GM13977 (cell line): ENCODE measurements at places on chromosomes 16 and 17.
A peak's percentile ranks its signal among the peaks of the same experiment; 100 is the strongest.

DNA sequence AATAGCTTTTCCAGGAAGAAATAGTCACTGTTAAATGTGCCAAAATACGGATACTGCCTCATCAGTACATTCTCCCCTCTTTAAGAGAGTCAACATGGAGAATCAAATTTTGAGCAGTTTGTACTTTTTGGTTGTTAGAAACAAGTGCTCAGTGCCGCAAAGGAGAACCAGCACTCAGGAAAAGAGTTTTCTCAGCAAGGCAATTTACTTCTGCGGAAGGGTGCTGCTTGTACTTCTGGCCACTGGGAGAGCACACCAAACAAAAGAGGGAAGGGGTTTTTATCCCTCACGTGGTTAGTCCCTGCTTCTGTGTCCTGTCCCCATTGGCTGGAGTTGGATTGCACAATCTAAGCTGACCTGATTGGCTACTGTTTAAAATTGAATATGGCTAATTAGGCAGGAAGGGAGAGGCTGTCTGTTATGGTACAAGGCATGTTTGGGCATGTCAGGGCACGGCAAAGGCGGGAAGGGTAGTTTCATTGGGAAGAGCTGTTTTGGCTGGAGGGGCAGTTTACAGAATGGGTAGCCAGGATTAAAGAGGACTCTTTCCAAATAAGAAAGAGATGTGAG is 499.3 kb downstream of the CDH13 start:
- no peak for DNase-seq

DNA sequence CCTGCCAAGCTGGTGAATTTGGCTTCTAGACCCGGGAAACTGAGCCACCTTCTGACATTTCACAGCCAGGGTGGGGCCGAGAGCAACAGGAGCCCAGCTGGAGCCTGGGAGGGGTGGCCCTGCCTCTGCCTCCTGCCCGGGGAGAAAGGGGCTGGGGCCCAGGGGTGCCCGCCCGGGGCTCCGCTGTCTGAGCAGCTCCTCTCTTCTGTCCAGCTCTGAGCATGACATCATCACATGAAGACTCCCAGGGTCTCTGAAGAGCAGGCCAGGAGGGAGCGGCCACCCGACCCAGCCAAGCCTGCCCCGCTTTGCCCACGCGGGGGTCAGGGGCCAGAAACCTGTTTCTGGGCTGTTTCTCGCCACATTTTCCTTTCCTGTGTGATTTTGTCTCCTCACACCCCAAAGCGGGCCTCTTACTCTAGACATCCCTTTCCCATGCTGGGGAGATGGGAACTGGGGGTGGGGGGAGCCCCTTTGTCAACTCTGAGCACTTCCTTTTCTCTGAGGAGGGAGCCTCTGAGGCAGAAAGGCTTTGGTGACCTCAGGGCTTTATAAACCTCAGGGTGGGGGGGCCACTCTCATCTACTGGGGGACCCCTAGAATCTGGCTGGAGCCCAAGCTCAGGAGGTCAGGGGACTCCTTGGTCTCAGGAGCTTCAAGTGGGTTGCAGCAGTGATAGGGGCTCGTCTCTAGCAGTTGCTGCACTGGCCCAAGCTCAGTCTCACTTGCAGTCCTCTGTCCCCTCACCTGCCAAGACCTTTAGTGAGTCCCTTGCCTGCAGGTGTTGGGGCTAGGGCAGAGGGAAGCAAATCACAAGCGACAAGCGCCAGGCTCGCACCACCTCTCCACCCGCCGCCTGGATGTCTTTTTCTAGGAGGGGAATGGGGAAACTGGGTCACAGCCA is 7.6 kb downstream of the UBALD2 start:
- peak; percentile 80 for DNase-seq

- no peak for DNase-seq
Observed at GRCh38 chr16:80667925-80668324, 127.1 kb downstream of the DYNLRB2 start.

- DNase-seq, result no peak
Observed at GRCh38 chr16:46607529-46607928, 13.7 kb downstream of the SHCBP1 start.

- DNase-seq, result no peak
Observed at GRCh38 chr17:72386619-72387237, 265.9 kb downstream of the SOX9 start.

DNA sequence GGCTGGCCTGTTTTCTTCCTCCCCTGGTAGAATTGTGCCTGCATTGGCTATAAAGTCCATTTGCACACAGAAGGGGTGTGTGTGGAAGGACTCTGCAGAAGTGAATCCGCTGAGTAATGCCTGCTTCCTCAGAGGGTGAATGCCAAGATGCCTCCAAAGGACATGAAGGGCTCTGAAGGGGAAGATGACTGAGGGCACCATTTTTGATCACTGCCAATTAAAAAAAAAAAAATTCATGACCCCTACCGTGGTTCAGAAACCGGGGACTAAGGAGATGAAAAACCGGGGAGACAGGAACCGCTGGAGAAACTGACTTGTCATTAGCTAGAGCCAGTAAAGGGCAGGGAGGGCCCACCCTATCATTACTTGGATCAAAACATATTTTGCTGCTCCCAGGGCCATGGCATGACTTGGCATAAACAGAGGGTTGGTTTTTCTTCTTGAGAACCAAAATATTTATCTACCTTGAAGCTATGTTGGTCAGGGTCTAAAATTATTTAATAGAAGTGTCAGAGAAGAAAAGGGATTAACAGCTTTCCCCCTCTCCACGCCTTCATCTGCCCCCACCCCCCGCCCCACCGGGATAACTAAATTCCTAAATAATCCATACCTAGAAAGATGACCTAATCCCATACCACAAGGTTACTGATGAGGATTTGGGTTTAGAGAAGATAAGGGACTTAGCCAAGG is 3.6 kb upstream of the USP7 start:
- DNase-seq, result no peak

- DNase-seq, result no peak
Observed at GRCh38 chr17:51398687-51399086, 138.3 kb downstream of the UTP18 start.

GRCh38 chr16:5580296-5580695 is 482.7 kb upstream of the EEF2KMT start:
- no peak for DNase-seq

- DNase-seq, result no peak
Observed at GRCh38 chr17:64423881-64424280, 25.0 kb upstream of the MILR1 start.

DNA sequence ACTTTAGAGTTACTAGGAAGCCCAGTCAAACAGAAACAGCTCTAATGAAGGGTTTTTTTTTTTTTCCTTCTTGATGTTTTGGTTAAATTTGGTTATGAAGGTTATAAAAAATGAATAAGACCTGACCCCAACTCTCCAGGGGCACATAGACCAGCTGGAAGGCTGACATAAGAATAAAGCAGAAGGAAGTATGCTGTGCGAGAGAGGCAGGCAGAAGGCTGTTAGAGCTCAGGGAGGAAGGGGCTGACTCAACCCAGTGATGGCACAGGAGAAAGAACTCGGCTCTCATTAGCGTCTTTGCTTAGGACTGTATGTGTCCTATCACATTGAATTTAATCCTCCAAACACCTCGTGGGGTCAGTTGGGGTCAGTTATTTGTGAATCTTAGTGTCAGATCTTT is 474.6 kb downstream of the PMP22 start:
- no peak for DNase-seq

GRCh38 chr16:73232555-73233328 is 184.8 kb upstream of the ZFHX3 start:
- no peak for DNase-seq

- peak; percentile 36 for DNase-seq
Observed at GRCh38 chr17:46978489-46979146, 435 bp downstream of the RPRML start.

DNA sequence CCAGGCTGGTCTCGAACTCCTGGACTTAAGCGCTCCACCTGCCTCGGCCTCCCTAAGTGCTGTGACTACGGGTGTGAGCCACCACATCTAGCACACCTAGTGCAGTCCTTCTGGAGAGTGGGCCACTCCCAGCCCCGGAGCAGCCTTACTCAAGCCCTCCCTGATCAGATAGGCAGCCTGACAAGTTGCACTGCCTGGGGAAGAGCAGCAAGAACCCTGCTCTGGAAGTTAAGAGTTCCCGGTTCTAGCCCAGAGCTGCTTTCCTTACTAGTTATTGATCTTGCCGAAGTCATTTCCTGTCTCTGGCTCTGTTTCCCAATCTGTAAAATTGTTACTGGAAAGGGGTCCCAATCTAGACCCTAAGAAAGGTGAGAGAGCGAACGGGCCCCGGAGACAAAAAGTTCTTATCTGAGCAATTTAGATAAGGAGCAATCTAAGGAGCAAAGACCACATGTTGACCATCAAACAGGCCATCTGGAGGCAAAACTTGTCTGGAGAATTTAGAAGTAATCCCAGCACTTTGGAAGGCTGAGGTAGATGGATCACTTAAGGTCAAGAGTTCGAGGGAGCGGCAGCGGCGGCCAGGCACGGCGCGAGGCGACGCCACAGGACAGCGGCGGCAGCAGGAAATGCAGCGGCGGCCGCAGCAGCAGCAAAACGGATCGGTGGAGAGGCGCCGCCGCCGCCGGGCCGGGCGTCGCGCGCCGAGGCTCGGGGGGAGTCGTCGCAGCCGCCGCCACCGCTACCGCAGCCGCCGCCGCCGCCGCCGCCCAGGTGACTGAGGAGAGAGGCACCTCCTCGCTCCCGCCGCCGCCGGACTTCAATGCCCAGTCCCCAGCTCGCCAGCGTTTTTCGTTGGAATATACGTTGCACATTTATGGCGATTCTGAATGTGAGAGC is 4.3 kb upstream of the NAGLU start:
- DNase-seq, result peak; percentile 68

DNA sequence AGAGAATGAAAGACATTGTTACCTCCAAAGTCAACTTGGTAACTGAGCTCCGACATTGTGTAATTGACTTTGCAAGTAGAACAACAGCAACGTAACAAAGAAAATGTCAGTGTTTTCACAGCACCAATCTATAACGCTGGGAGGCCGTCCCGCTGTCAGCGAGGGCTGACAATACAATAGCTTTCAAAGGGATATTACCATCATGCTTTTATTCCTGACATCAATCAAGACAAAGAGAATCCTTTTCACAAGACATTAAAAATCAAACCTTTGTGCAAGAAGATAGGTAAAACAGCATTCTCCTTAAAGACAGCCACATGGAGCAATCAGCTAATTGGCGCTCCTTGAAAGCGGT is 6.2 kb downstream of the ZNF423 start:
- no peak for DNase-seq

DNA sequence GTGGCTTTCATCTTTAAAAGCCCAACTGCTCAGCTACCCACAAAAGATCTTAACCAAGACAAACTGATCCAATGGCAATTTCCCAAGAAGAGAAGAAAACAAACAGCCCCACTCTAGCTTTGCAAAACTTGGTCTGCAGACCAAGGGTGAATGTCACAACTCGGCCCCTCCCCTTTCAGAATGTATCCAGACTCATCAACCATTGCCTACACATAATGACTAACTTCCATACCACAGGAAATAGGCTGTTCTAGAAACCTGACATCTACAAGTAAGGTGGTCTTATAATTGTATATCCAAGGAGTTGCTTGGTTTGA is 16.0 kb downstream of the DCUN1D3 start:
- DNase-seq, result no peak

DNA sequence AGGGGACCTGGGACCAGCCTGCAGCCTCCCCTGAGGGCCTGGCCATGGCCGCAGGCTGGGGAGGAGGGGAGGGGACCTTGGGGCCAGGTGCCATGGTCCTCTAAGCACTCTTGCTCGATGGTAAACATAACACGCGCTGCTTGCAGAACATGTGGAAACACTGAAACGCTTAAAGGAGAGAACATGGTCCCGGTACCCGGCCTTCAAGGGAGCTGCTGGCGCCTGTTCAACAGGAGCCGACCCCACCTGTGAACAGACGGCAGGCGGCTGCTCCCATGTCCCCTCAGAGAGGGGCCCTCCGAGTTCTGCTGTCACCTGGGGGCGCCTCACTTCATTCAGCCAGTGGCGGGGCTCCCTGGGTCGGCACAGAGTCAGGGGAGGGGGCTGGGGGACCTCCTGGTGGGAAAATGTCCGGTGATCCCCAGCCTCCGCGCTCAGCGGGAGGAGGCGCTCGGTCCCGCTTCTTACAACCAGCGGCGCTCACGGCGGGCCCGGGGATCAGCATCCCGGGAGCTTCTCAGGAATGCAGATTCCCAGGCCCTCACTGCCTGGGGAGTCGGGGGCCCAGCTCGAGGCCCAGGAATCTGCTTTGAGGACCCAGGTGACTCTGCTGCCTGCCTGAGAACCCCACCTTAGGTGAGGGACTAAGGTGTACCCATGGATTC is 854 bp upstream of the SSTR5 start:
- DNase-seq, result no peak

GRCh38 chr17:19642373-19642893 is 6.1 kb upstream of the ALDH3A2 start:
- no peak for DNase-seq

DNA sequence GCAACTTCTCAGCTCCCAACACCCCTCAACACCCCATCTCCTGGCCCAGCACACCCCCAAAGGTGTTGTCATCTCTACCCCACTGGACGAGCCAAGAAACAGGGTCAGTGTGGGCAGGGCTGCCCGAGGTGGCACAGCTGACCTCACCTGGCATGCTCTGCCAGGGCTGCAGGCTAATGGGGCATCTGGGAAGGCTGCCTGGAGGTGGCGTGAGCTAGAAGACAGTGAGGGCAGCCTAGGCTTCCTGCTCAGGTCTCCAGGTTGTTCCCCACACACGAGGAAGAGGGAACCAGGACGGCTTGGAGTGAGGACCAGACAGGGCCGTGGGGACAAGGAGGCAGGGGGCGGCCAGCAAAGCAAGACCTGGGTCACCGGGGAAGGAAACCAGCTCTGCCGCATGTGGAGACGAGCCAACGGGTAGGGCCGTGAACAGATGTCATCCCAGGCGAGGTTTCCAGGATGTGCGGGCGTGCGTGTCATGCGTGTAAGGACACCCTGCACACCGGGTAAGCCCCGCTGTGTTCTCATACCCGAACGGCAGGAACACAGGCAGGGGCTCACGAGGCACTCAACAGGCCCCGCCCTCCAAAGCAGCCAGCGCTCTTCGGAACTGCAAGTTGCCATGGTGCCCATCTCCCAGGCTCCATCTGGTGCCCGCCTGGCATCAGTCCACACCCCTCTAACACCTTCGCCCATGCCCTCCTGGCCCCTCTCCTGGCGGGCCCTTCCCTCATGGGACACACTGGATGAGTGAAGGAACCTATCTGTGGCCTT is 29.6 kb upstream of the PVALEF start:
- no peak for DNase-seq

DNA sequence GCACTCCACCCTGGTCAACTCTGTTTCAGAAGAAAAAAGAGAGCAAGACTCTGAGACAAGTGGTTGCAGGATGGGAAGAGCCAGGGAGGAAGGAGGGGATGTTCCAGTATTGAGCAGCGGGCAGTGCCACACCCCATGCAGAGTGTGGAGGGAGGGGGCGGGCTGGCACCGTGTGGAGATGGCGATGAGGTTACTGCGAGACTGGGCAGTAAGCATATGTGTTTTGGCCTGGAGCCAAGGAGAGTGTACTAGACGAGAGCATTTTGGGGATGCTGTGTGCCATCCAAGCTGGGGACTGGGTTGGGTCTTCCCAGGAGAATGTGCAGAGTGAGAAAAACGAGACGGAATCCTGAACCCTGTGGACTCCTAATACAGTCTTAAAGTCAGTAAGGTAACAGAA is 3.4 kb downstream of the TBC1D24 start:
- no peak for DNase-seq

GRCh38 chr17:82012640-82013295 is 9.9 kb downstream of the CENPX start:
- DNase-seq, result no peak

- no peak for DNase-seq
Observed at GRCh38 chr17:79742589-79742918, 11.8 kb downstream of the ENPP7 start.

GRCh38 chr16:89828870-89829629 is 775 bp downstream of the SPIRE2 start:
- no peak for DNase-seq
